ENCODE measurements at places on chromosomes 7 and 10. TPM values are rescaled to one million over a fixed set of nuclear protein-coding genes. Genes with fewer than 3 reads are reported as not detected.

CCL24 gene
- not detected for total RNA-seq

TAS2R5 gene
- total RNA-seq: 0.36 TPM

GHRHR gene
- not detected for total RNA-seq

DNA sequence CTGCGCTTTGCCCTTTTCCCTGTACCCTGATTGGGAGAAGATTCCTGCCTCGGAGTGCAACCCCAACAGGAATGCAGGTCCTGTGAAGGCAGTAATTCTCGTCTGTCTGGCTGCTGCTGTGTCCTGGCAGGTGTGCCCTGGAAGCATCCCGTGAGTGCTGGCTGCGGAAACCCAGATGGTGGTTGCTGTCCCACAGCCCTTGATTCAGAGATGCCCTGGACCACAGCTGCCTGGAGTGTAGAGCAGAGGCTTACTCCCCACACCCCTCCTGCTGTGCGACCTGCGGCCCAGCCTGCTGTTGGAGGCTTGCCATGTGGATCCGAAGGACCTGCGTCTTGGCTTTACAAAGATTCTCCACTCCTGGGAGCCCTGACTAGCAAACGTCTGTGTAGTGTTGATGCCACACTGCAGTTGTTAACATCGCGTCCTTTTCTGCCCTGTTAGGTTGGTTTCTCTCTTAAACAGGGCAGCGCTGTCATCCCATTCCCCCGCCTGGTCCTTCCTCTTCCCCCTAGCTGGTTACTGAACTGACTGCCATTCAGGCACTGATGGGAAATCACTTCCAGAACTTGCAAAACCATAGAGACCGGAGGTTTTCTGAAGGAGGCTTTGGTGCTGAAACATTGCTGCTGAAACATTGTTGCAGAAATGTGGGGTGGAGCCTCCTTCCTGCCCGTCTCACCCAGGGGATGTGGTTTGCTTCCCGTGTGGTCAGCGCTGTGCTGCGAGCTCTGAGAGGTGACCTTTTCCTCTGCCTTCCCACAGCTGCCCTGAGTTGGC, 53.3 kb downstream of the DNAJB6 start:
- no peak for DNase-seq
- H3K36me3 ChIP-seq: peaks cover 35% of the 10 kb centered on the region
- peaks cover 1% of the 10 kb centered on the region for H3K4me1 ChIP-seq
- no peaks in the 10 kb centered on the region for H3K27me3 ChIP-seq
- no peak overlapping the region for H3K4me3 ChIP-seq

- no peaks in the 10 kb centered on the region for H3K27me3 ChIP-seq
- H3K4me1 ChIP-seq: peaks cover 2% of the 10 kb centered on the region
- DNase-seq: no peak
- H3K36me3 ChIP-seq: no peaks in the 10 kb centered on the region
- no peak overlapping the region for H3K27ac ChIP-seq
- no peak overlapping the region for H3K4me3 ChIP-seq
Observed at GRCh38 chr7:1108264-1108920, 20.5 kb downstream of the GPER1 start.

DNA sequence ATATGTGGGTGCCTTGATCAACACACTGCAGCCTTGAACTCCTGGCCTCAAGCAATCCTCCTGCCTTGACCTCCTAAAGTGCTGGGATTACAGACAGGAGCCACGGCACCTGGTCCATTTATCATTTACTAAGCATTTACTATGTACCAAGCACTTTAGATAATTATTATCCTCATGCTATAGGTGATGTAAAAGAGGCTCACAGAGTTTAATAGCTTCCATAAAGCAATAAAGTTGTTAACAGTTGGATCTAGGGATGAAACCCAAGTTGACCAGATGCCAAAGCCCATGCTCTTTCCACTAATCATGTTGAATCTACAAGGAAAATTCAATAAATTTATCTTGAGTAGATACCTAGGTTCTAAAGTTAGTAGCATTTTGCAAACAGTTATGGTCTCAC, 5.0 kb downstream of the NAPEPLD start:
- no peaks in the 10 kb centered on the region for H3K4me1 ChIP-seq
- DNase-seq: no peak
- H3K27me3 ChIP-seq: no peaks in the 10 kb centered on the region
- no peak overlapping the region for H3K27ac ChIP-seq
- H3K36me3 ChIP-seq: no peaks in the 10 kb centered on the region

DNA sequence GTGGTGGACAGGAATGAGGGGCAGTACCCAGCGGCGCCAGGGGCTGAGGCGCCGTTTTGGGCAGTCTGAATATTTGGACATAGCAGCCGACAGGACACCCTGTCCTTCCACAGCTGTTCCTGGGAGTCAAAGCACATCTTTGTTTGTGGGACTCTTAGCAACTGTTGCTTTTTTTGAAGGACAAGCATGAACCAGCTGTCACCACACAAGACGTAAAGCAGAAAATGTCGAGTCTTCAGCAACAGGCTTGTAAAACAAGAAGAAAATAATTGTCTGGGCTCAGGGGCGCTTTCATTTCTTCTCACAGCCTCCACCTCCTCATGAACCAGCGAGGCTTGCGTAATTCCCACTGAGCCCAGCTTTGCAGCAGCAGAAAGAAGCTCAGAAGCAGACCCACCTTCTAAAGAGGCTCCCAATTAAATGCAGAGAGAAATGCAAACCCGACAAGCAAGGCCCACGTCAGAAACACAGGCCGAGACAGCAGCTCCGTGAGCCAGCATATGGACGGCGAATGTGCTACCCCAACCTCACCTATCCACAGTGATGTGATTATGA, 68.9 kb upstream of the DNAAF5 start:
- no peak overlapping the region for H3K4me3 ChIP-seq
- H3K27ac ChIP-seq: no peak overlapping the region
- no peaks in the 10 kb centered on the region for H3K4me1 ChIP-seq
- H3K36me3 ChIP-seq: no peaks in the 10 kb centered on the region
